ENCODE measurements at places on chromosomes 5 and 9.

GRCh38 chr5:124628721-124629596 is 117.5 kb downstream of the ZNF608 start:
- DNase-seq: no peak

DNA sequence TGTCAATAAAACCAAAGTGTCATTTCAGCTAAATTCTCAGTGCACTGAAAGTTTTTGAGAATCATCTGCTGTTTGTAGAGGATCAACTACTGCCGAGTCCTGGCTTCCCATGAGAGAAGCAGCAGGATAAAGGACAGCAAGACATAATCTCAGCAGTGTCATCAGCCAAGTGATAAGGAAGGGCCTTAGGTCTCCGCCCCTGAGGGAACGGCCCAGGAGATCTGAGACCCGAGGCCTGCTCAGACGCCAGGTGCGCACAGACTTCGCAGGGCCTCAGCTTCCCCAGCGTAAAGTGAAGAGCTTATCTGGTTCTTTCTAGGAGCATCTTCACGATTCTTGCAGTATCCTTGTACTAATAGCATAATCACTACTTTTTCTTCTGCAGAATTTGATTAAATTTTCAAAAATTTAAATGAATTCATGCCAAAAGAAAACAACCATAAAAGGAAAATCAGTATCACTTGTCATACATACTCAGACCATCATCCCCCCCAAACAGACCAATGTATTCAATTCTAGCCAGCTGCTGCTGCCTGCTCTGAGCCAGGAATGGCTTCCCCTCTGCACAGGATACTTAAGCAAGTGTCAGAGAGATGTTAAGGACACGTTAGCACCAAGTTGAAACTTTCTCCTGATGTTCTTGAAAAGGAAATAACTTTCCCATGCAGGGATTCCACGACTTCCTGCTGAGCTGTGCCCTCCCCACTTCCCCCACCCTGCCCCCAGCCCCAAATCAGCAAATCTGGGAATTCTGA is 2.2 kb downstream of the GFPT2 start:
- no peak for DNase-seq

GRCh38 chr5:36300191-36300926 is 1.3 kb downstream of the RANBP3L start:
- no peak for DNase-seq

- DNase-seq: no peak
These were observed 330.8 kb downstream of the TRIM36 start for GRCh38 chr5:114838937-114839336.

GRCh38 chr5:150780187-150780692 is 1.7 kb downstream of the SMIM3 start:
- no peak for DNase-seq

DNA sequence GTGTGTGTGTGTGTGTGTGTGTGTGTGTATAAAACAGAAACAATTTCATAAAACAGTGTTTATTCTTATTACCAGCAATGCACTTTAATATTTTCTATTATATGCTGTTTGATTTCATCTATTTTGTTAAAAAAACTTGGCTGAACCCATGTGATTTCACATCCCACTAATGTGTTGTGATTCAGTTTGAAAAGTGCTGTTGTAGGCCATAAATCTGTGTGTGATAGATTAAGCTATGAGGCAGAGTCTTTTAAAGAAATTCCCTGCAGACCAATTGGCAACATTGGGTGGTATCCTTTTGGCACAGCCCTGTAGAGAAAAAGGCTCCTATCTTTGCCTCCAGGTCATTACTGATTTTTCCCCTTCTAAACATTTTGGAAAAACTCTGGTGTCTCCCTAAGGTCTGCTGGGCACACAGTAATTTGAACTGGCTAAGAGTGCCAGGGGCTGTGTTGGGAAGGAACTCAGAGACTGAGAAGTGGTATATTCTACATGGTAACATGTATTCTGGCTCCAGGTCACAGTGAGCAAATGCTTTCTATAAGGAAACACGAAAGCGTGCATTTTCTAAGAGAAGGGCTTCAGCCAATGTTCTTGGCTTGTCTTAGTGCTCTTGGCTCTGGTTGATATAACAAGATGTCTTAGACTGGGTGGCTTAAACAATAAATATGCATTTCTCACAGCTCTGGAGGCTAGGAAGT is 4.5 kb downstream of the CAMK4 start:
- no peak for DNase-seq

DNA sequence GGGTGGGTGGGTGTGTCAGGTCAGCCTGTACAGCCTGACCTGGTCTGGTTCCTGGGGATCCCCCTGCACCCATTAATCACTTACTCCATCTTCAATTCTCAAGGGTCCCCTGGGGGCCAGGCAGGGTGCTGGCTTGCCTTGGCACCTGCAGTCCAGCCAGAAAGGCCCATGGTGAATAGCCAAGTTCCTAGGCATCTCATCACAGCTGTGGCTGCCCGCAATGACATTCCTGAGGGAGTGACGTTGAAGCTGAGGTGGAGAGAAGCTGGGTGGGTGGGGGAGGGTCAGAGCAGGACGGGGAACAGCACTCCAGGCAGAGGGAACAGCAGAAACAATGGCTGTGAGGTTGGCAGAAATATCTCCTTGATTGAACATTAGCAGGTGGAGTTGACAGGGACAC is 10.6 kb downstream of the HMCN2 start:
- no peak for DNase-seq

GRCh38 chr5:111232311-111233051 is 8.3 kb downstream of the CAMK4 start:
- no peak for DNase-seq

GRCh38 chr5:103452666-103453065 is 109.9 kb downstream of the NUDT12 start:
- no peak for DNase-seq

- DNase-seq: no peak
These were observed 72.7 kb upstream of the NREP start for GRCh38 chr5:111829701-111830100.

DNA sequence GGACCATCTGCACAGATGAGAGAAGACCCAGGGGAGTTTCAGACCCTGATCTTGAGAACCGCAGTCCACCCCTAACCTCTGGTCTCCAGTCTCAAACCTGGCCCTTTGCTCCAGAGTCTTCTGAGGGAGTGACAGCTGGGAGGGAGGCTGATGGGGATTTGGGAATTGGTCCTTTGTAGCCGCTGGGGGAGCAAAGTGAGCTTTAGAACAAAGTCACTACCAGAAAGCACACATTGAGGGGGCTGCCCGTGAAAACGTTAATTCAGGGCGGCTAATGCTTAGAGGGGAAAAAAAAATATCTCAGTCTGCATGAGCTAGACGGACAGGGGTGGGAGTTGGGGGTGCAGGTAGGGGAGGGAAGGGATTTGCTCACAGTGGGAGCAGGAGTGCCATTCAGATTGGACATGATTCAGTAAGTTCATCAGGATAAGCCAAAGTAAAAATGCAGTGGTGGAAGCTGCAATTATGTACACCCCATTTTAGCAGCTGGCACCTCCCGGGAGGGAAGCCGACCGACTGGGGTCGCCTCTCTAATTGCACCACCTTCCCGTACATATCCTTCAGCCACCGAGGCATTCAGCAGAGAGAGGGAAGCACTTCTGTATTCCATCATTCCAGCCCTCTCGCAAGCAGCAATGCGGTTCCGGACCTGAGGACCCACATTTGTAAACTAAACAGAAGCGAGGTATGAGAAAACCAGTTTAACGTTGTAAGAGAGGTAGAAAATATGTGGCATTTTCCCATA is 123.4 kb upstream of the RETREG1 start:
- DNase-seq: peak; percentile 54

- no peak for DNase-seq
These were observed 43.0 kb upstream of the HTR4 start for GRCh38 chr5:148697180-148697808.

- DNase-seq: no peak
These were observed 626 bp upstream of the CLTB start for GRCh38 chr5:176416965-176417364.

- no peak for DNase-seq
These were observed 40.4 kb upstream of the MAN2A1 start for GRCh38 chr5:109649318-109649717.

DNA sequence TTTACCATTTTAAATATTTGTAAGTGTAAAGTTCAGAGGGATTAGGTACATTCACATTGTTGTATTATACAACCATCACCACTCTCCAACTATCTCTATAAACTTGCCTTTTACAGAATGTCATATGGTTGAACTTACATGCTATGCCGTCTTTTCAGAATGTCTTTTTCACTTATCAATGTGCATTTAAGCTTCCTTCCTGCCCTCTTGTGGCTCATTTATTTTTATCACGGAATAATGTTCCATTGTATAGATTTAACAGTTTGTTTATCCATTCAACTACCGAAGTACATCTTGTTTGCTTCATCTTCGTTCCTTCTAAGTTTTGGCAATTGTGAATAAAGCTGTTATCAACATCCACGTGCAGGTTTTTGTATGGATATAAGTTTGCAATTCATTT is 133.3 kb upstream of the C6 start:
- no peak for DNase-seq

DNA sequence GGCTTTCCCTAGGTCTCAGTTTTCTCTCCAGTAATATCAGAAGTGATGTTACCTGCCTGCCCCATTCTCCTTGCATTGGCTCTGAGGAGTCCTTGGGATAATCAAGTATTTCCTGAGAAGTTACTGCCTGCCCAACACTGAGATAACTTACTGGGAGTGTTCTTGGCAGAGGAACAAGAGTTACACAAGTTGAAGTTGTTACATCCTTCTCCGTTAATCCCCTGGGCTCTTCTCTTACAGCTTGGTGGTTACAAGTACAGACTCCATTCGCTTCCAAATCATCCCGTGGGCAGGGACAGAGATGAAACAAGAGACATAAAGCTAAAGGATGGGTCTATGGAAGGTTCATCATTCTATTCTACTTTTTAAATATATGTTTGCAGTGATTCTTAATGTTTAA is 74.1 kb upstream of the SAP30L start:
- DNase-seq: no peak

DNA sequence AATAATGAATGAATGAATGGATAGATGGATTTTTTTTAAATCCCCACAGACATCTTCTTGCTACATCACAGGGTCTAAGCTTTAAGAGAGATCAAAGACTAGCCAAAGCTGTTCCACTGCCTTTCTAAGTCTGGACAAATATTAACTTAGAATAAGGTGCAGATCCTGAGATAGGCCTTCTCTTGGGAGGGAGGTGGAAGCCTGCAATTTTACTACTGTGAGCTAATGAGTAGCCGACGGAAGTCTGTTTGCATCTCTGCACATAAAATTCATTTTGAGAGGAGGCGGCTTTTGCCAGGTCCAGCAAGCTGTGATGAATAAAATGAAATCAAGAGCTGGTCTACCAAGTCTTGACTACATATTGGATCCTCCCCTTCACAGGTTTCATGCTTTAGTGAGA is 484.9 kb downstream of the TMEM38B start:
- DNase-seq: no peak

GRCh38 chr5:77637998-77638762 is at the start of gene OTP:
Gene OTP (minus strand): TSS chr5:77638713. CDS start chr5:77638549, 164 bp downstream.
- no peak for DNase-seq

All from NCI-H1930 (cell line).